ENCODE measurements at places on chromosomes 12 and 14.

DNA sequence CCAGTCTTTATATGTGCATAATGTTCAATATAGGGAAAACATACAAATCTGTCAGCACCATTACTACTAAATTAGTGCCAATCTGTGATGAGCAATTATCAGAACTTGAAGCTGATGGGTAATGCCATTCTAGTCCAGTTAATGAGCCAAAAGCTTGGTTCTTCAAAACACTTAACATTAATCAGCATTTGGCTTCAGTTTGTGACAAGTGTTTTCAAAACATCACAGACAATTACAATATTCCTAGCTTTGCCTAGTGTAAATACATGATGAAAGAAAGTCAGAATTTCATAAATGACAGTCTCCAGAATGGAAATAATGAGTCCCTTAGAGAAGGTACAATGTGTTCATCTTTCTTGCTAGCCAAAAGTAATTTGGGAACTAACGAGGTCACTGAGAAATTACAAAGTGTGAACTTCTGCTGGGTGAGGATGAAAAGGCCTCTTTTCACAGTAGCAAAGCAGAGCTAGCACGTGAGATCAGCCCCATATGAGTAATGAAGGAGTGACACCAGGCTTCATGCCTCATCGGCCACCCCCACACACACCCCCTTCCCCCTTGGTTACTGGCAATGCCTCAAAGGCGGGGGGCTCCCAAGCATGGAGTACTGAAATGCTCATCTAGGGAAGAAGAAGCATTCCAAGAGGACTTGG, 180.6 kb upstream of the EEA1 start:
- no peak for DNase-seq

DNA sequence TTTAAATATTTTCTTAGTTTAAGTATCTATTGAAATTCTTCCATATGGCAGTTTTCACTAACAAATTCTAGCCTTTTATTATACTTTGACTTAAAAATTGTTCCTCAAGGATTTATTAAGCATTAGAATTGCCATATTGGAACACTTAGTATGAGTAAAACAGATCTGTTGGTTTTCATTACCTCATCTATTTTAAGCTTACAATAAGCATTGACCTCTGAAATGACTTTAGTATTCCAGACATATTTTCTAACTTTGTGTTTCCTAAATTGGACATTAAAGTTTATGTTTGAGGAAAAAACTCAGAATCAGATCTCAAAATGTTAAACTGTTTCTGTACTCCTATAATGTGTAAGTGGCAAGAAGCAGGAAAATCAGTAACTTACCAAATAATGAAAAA, 48.4 kb downstream of the CSRP2 start:
- no peak for DNase-seq

GRCh38 chr12:44031472-44032185, 195.7 kb downstream of the TMEM117 start:
- no peak for DNase-seq

DNA sequence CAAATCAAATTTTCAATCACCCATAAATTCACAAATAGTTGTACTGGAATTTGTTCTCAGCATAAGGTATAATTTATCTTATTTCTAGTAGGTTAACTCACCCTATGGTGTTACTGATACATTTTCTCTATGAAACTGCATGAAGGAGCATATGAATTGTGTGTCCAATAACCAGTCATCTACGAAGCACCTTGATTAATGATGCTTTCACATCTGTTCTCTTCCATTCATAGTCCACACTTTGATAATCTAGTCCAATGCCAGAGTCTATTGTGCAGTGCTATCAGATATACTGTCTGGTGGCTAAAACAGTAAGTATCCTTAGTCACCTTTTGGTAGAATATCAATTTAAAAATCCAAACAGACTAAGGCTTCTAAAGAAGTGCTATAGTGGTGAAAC, 876.0 kb downstream of the RPS29 start:
- no peak for DNase-seq

DNA sequence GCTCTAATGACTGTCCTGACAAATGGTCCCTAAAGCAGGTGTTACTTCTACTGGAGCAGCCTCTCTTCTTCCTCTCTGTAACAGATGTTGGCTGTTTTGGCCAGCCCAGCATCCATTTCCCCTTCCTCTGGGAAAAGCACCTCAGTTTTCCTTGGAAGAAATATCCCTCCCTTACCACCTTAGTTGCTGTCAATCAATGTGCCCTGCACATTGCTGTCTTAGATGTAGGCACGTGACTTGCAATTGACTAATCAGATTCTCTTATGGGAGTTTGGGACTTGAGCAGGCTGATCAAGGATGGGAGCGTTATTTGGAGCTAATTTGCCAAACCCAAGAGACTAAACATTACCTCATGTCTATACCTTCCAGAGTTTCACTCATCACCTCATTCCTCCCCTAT, 12.0 kb upstream of the TMED2 start:
- DNase-seq: no peak

GRCh38 chr14:85471744-85472143, 58.2 kb upstream of the FLRT2 start:
- no peak for DNase-seq

GRCh38 chr14:61355892-61356325, 34.5 kb downstream of the PRKCH start:
- DNase-seq: no peak

GRCh38 chr14:84087986-84088531, 1441.9 kb upstream of the FLRT2 start:
- no peak for DNase-seq

DNA sequence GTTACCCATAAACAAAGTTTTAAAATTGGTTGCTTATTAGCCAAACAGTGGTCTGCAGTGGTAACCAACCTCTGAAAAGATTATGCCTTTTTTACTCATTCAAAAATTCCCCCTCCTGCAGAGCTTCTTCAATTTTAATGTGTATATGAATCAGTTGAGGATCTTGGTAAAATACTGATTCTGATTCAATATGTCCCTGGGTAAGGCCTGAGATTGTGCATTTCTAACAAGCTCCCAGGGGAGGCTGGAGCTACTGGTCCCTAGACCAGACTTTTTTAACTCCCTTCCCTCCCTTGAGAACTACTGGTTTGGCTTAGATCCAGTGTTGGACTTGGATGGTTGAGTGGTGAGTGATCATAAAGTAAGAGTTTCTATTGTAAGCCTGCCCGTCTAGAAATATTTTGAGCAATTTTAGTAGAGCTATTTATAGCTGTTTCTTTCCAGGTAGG, 90.2 kb downstream of the FUT8 start:
- DNase-seq: no peak

DNA sequence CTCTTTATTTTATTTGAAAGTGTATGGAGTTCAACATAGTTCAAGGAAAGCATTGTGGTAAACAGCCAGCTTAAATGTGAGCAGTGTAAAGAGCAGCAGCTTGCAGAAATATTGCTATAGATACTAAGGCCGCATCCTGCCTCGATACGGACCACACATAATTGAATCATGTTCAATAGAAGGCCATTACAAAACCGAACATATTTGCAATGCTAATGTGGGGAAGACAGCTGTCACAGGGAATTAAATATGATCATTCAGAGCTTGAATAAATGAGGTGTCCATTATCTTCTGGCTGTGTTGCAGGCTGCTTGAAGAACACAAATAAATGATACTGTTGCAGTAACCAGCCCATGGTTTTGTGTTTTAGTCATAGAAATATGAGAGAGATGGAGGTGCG, 173.2 kb downstream of the BRMS1L start:
- DNase-seq: no peak

DNA sequence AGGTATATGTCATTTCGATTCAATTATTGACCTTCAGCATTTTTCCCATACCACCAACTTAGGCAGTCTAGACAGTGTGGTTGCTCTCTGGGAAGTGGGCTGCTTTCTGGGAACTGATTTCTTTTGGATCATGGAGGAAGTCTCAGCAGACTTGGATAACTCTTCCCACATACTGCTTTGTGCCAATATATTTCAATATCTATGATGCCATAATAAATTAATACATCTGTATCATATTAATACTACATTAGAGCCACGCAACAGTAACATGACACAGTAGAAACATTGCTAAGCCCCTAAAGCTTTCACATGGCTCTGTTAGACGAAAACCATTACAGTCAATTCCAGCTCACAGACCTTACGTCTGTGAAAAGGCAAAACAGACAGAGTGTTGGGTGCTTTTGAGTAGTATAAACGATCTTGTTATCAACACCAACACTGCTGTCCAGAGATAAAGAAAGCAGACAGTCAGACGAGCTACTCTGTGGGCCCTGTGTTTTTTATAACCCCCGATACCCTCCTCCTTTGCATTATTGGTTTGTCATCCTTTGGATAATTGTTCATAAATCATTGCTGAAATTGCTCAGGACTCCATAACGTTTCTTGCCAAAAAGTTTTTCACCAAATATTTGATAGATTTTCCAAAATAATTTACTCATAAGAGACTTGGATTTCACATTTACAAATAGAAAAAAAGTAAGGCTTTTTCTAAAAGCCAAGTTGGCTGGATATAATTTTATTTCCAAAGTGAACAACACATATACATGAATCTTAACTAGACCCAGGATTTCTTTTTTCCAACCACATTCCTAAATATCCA, 439.7 kb downstream of the ADAMTS20 start:
- no peak for DNase-seq

GRCh38 chr14:104797115-104798044, 1.8 kb upstream of the AKT1 start:
- DNase-seq: no peak

- no peak for DNase-seq
Measured at GRCh38 chr14:96119947-96120346, 80.8 kb downstream of the C14orf132 start.

- no peak for DNase-seq
Measured at GRCh38 chr14:35229792-35230089, 62.4 kb upstream of the PSMA6 start.

DNA sequence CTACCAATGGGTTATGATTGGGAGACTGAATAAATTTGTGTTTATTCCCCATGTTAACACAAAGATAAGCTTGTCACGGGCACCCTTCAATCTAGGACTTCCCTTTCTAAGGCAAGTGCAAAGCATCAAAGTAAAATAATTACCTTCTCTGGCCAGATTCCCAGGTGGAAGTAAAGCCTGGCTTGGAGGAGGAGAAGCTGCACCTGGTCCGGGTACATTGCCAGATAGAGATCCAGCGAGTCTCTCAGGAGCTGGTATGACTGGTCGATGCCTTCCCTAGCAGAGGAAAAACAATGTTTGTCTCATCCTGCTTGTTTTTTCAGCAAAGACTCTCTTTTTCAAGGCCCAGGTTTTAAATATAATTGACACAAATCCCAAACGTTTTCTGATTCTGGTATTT, 24.9 kb downstream of the FBXO21 start:
- no peak for DNase-seq

DNA sequence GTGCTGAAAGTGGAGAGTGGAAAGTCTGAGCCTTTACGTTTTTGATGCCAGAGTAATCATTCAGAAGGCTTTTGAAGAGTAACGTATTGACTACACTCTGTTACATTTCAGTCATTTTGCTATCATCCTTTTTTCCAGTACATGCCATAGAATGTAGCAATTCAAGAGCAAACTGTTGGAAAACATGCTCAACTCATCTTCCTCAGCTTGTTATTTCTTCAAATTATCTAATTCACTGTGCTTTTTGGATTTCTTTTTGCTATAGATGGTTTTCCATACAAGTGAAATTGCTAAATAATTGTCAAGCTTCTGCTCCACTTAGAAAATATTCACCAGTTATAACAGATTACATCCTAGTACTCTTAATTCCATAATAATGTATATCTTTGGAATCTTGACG, 129.9 kb upstream of the CLEC14A start:
- DNase-seq: no peak

Data from posterior cingulate gyrus (tissue), 11 donors.